Hair follicle dermal papilla cell (primary cell): ENCODE measurements at places on chromosomes 1 and 21. TPM values are rescaled to one million over a fixed set of nuclear protein-coding genes. Genes with fewer than 3 reads are reported as not detected.

WDR64 gene
- total RNA-seq: under 0.01 TPM in 1 of 2 replicates, not detected in the other

HSD3B2 gene
- total RNA-seq: not detected in 2 replicates

SMIM11 gene
- 7.9 and 10.4 TPM in 2 replicates for total RNA-seq

KRTAP21-2 gene
- not detected in 2 replicates for total RNA-seq

FNDC5 gene
- total RNA-seq: 1.1 and 4.3 TPM in 2 replicates

WNT3A gene
- total RNA-seq: not detected in 2 replicates

ZBTB37 gene
- 12.0 and 12.6 TPM in 2 replicates for total RNA-seq

CELA2B gene
- total RNA-seq: not detected in 2 replicates

ZBTB21 gene
- total RNA-seq: 16.9 and 20.8 TPM in 2 replicates

OR2L13 gene
- total RNA-seq: 0.16 TPM in 1 of 2 replicates, not detected in the other

TDRD5 gene
- not detected in 2 replicates for total RNA-seq

SPRR2E gene
- total RNA-seq: not detected in 2 replicates

RPL5 gene
- 808 and 870 TPM in 2 replicates for total RNA-seq

PTP4A2 gene
- total RNA-seq: 307 and 372 TPM in 2 replicates

AQP10 gene
- total RNA-seq: not detected in 2 replicates

FAAH gene
- total RNA-seq: 0.81 and 3.2 TPM in 2 replicates

COL16A1 gene
- total RNA-seq: 240 and 317 TPM in 2 replicates

MAP10 gene
- 3.4 and 3.6 TPM in 2 replicates for total RNA-seq

FCGR1A gene
- total RNA-seq: not detected in 2 replicates

ANKRD13C gene
- 36.8 and 39.4 TPM in 2 replicates for total RNA-seq

NLRP3 gene
- total RNA-seq: 0.16 and 0.24 TPM in 2 replicates

FAM167B gene
- total RNA-seq: 2.4 and 2.7 TPM in 2 replicates

OPTC gene
- total RNA-seq: not detected in 2 replicates

NR1I3 gene
- total RNA-seq: not detected in 2 replicates

GPR52 gene
- 1.1 and 2.4 TPM in 2 replicates for total RNA-seq

TSACC gene
- total RNA-seq: 0.36 TPM in 1 of 2 replicates, not detected in the other

TRPM2 gene
- total RNA-seq: under 0.01 TPM in 1 of 2 replicates, not detected in the other

ITSN1 gene
- total RNA-seq: 61.8 and 65.1 TPM in 2 replicates

TRNP1 gene
- 45.1 and 71.4 TPM in 2 replicates for total RNA-seq

TRIM46 gene
- total RNA-seq: 7.4 and 7.8 TPM in 2 replicates

GCSAML gene
- not detected in 2 replicates for total RNA-seq

OR2AK2 gene
- total RNA-seq: 0.49 TPM in 1 of 2 replicates, not detected in the other

TFF2 gene
- total RNA-seq: not detected in 2 replicates

ANGPTL1 gene
- total RNA-seq: 0.32 and 1.1 TPM in 2 replicates

TNN gene
- under 0.01 TPM in 1 of 2 replicates, not detected in the other for total RNA-seq

PLA2G4A gene
- 7.0 and 9.1 TPM in 2 replicates for total RNA-seq

WNT2B gene
- total RNA-seq: 5.8 and 9.5 TPM in 2 replicates

LPAR3 gene
- total RNA-seq: 12.4 and 16.9 TPM in 2 replicates

MATN1 gene
- 0.36 TPM in 1 of 2 replicates, not detected in the other for total RNA-seq

HHIPL2 gene
- total RNA-seq: 1.8 and 3.9 TPM in 2 replicates

PLEKHA6 gene
- total RNA-seq: 0.12 and 0.32 TPM in 2 replicates

MYOG gene
- total RNA-seq: not detected in 2 replicates

OR2L8 gene
- 0.97 TPM in 1 of 2 replicates, not detected in the other for total RNA-seq

CTTNBP2NL gene
- 33.2 and 36.8 TPM in 2 replicates for total RNA-seq

CD34 gene
- total RNA-seq: 1.2 and 1.9 TPM in 2 replicates

NEXN gene
- total RNA-seq: 5.4 and 9.6 TPM in 2 replicates

GBP5 gene
- total RNA-seq: 1.7 and 3.2 TPM in 2 replicates
